CD8-positive, alpha-beta T cell (primary cell): ENCODE measurements at places on chromosomes 1 and 21.
A peak's percentile ranks its signal among the peaks of the same experiment; 100 is the strongest.

GRCh38 chr1:220579317-220579716 lies 51.4 kb downstream of the MARK1 start:
- no peak for DNase-seq

GRCh38 chr21:31597683-31598082 lies 61.8 kb upstream of the SOD1 start:
- no peak for DNase-seq

- no peak for DNase-seq
Observed at GRCh38 chr1:183694066-183694465, 41.0 kb upstream of the APOBEC4 start.

- no peak for DNase-seq
Observed at GRCh38 chr1:56452027-56453011, 127.0 kb downstream of the PLPP3 start.

GRCh38 chr1:223363856-223364684 lies at the start of gene SUSD4:
Gene SUSD4, minus strand, starts transcription at chr1:223364176. Its CDS starts 751 bp downstream, at chr1:223363425.
- peak; percentile 71 for DNase-seq

GRCh38 chr1:84376000-84376910 lies 22.0 kb upstream of the DNASE2B start:
- no peak for DNase-seq
